CD8-positive, alpha-beta T cell (primary cell): ENCODE measurements at places on chromosomes 13 and 19.

GRCh38 chr13:58087566-58087965 is 456.0 kb downstream of the PCDH17 start:
- DNase-seq = no peak

- no peak for DNase-seq
These were observed 6.9 kb downstream of the KCNC3 start for GRCh38 chr19:50322234-50322633.

- DNase-seq = no peak
These were observed 46.2 kb upstream of the TCF3 start for GRCh38 chr19:1698636-1699035.

DNA sequence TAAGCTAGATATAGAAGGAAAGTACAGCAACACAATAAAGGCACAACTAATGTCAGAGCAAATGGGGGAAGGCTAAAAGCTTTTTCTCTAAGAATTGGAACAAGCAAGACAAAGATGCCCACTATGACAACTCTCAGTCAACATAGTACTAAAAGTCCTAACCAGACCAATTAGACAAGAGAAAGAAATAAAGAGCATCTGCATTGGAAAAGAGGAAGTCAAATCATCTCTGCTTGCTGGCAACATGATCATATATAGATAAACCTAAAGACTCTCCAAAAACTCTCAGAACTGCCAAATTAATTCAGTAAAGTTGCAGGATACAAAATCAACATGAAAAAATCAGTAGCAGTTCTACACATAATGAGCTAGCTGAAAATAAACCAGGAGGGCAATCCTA is 542.0 kb downstream of the DIAPH3 start:
- DNase-seq = no peak

DNA sequence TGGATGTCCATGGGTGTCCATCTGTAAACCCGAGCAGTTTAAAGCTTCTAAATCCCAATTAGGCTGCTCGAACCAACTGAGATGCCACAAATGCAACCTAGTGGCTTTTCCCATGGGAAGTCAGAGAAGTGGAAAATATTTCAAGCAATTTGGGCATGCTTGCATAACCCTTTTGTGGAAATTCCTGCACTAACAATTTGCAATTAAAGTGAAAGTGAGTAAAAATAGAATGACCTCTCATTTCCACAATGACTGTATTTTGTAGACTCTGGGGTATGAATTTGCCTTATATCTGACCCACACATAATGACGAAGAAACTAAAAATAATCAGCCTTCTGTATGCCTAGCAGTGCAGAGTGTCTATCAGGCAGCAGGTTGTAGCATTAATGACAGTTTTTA is 91.8 kb upstream of the TSC22D1 start:
- no peak for DNase-seq

DNA sequence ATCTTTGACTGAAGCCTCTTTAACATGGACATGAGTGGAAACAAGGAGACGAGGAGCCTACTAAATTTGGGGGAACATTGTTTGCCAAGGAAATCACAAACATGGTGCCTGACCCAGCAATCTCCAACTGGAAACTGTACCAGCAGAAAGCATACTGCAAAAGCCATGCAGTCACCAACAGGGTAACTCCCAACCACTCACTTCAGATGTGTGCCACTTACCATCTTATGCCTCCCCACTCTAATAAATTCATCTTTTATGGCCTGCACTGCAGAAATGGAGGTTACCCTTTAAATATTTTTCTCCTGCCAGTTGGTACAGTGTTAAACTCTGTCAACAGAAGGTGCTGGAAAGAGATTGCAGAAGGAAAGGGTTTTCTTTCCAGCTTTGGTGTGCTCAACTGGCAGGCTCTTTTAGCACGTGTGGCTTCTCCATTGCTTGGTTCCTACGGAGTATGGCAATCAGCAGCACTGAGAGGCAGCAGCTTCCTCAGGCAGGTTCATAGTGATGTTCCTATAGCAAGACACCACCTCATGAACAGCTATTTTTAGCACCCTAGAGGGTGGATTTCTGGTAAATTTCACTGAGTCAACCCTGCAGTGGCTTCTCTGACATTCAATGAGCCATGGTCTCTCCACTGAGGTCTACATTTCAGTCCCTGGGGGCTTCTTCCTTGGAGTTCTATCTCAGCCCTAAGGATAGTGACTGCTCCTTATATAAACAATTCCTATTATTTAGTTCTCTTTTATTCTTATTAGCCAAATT is 21.4 kb downstream of the MIR17HG start:
- no peak for DNase-seq

DNA sequence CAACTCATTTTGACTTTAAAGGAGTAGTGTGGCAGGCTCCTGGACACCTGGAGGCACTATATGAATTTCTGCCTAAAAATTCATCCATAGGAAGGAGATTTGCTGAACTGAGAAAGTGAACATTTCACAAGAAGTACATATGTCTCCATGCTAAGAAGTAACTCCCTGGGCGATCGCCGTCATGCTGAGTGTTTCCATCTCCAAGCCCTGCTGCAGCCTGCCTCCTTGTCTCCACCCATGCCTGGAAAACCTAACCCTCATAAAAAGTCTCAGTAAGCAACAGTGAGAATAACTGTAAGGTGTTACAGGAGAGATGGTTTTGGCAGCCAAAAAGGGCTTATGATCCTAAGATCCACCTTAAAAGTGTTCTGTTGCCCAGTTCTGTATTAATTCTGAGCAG is 251.3 kb downstream of the SHISA2 start:
- no peak for DNase-seq

- DNase-seq = no peak
These were observed 40.8 kb downstream of the ZSWIM4 start for GRCh38 chr19:13835791-13836723.

GRCh38 chr13:33612641-33613638 is 205.0 kb upstream of the RFC3 start:
- no peak for DNase-seq

DNA sequence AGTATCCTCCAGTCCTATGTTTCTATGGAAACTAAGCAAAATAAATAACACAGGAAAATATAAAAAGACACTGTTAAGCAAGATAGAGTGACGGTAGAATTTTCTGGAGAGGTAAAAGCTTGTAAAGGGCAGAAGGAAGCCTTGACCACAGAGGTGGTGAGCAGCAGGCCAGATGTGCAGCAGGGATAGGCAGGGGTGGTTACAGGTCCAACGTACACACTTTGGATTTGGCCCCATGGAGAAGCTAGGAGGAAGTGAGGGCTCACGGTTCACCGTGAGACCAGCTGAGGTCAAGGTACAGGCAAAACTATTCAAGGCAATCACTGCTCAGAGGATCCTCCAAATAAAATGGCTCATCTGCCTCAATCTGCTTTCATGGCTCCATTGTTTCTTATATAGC is 242.8 kb downstream of the B3GLCT start:
- no peak for DNase-seq

- no peak for DNase-seq
These were observed 3.8 kb downstream of the HSPBP1 start for GRCh38 chr19:55275851-55276719.

- no peak for DNase-seq
These were observed 42.8 kb upstream of the NDUFS7 start for GRCh38 chr19:1340681-1341469.

GRCh38 chr13:46667687-46668281 is 114.8 kb downstream of the LRCH1 start:
- peak; percentile 69 for DNase-seq

GRCh38 chr19:1066748-1067340 is at the start of gene ARHGAP45:
Gene ARHGAP45 (plus strand): TSS chr19:1067167. CDS start chr19:1067406, 239 bp downstream.
- DNase-seq = peak; percentile 89

DNA sequence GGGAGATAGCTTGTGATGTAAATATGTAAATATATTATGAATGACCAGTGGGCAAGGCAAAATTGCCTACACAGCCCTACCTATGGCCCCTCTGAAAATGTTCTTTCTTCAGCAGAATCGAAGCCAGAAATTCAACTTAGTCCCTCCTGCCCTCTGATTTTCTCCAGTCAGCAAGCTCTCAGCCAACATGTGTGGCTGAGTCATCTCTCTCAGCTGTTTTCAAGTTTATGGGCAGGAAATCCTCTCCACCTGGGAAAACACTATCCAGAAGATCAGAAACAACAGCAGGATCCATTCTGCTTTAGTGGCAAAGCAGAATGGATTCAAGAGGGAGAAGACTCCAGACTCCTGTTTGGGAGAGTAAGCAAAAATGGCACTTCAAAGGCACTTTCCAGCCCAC is 8.9 kb upstream of the ZNF527 start:
- no peak for DNase-seq

GRCh38 chr19:843836-844545 is 3.2 kb downstream of the PRTN3 start:
- DNase-seq = no peak

GRCh38 chr19:41753159-41753558 is 2.2 kb upstream of the CEACAM6 start:
- peak; percentile 77 for DNase-seq

DNA sequence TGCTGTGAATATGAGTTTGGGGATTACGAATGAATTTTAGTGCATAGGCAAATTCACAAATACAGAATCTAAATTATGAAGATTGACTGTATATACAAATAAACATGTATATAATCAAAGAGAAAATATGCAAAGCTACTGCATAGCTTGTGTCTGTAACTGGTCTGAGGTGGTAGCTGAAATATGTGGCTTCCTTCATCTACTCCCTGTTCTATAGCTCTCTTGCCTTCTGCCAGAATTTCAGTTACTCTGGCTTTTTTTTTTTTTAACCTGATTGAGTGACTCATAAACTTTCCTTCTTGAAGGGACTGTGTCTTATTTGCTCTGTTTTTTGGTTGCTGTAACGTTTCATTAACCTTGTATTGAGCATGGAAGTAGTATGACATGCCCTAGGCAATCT is 26.6 kb downstream of the DNAJC3 start:
- no peak for DNase-seq

GRCh38 chr19:40416918-40417642 is 3.9 kb upstream of the PRX start:
- DNase-seq = no peak

- no peak for DNase-seq
These were observed 37.0 kb upstream of the FARP1 start for GRCh38 chr13:98105929-98106336.

DNA sequence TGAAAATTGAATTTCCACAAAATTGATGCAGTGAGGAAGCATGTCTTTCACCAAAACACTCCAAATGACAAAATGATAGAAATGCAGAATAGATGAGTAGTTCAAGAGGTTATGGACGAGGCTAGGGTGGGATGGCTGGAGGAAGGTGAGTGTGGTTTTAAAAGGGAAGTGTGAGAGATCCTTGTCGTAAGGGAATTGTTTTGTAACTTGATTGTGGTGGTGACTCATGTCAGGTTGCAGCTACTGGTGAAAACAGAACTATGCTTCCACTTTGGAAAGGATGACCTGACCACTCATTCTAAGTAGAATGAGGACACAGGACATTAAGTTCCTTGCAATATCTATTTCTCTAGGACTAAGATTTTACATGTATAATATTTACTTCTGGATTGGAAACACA is 345.7 kb downstream of the MTUS2 start:
- no peak for DNase-seq

- DNase-seq = peak; percentile 93
These were observed 18.6 kb downstream of the DEDD2 start for GRCh38 chr19:42198676-42199439.

GRCh38 chr13:80462567-80462966 is 121.6 kb upstream of the SPRY2 start:
- DNase-seq = no peak

- DNase-seq = no peak
These were observed 13.5 kb upstream of the ZNF554 start for GRCh38 chr19:2805991-2806649.

DNA sequence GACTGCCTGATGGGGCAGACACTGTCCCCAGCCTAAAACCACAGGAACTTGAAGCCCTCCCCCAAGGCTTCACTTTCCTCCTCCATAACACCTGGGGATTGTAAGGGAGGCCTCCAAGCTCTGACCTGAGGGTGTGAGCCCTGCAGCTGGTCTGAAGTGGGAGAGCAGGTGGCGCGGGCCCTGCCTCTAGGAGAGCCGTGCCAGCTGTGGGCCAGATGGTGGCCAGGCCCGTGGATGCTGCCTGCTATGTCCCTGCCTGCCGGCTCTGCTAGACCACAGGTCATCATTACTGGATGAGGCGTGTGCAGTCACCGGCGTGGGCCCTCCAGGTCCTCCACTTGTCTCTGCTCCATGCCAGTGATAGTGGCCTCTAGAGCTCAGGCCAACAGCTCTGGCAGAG is 3.5 kb upstream of the KLHL26 start:
- no peak for DNase-seq

- DNase-seq = no peak
These were observed 421.0 kb upstream of the KLF12 start for GRCh38 chr13:74555276-74555625.

DNA sequence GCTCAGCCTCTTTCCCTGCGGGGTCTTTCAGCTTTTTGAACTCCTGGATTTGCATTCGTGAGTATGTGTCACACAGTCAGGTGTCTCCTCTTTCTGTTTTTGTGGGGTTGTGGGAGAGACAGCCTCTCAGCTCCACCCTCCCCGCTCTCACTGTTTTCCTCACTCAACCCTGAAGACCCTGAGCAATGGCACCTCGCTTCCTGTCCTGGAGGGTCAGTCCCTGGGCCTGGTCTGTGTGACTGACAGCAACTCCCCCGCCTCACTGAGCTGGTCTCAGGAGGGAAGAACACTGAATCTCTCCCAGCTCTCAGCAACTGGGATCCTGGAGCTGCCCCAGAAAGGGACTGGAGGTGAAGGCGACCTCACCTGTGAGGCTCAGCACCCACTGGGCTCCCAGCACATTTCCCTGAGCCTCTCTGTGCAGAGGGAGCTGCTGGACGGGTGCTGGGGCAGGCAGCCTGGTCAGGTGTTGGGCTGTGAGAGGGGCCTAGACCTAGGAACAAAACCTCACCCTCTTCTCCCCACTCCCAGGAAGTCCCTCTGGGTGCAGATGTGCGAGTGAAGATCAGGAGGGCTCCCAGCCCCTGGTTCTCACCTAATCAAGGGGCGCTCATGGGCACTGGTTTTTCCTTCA is 4.2 kb upstream of the SIGLEC7 start:
- no peak for DNase-seq
